Activated CD4-positive, alpha-beta T cell treated with anti-CD3 and anti-CD28 coated beads for 4 hours (primary cell): ENCODE measurements at places on chromosomes 3 and 15.

GRCh38 chr3:41053220-41053619 lies 146.1 kb upstream of the CTNNB1 start:
- DNase-seq = no peak

DNA sequence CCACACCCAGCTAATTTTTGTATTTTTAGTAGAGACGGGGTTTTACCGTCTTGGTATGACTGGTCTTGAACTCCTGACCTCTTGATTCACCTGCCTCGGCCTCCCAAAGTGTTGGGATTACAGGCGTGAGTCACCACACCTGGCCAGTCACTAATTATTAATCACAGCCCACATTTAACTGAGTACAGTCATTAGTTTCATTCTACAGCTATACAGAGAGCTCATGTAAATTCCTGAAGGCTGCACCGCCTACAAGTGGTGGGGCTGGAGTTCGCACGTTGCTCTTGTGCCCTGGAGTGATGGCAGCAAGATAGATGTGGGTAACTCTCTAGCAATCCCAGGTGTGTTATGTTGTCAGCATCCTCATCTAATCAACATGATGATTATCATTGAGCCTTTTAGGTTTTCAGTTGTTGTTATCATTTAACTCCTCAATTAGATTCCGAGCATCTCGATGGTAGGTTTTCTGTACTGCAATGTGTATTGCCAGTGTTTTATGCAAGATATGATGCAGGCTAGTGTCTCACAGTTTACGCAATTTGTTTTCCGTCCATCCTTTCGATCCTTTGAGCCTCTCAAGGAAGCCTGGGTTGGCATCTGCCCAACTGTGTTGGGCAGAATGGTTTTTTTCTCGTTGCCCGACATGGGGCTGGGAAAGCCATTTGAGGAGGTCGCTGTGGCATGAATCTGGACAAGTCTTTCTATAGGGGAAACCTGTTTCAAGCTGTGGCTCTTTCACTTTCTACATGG lies 216.3 kb downstream of the LPP start:
- no peak for DNase-seq

DNA sequence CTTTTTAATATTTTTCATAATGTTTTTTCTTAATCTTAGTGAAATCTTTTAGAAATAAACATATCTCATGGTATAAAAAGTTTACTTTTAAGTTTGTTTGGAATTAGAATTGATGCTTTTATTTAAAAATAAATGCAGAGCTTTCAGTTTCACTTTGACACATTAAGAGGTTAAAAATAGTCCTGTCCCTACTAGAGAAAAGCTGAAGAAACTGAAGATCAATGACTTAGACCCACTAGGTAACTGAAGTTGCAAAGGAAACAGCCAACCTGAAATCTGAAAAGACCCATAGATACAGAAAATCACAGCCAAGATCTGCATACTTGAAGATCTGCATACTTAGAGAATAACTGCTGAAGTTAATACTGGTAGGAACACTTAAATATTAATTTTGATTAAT lies 237.6 kb downstream of the RAP2B start:
- DNase-seq = no peak

- no peak for DNase-seq
Measured at GRCh38 chr3:45979378-45979777, 16.2 kb downstream of the FYCO1 start.

- no peak for DNase-seq
Measured at GRCh38 chr15:41492597-41493204, 973 bp upstream of the ITPKA start.

- no peak for DNase-seq
Measured at GRCh38 chr3:148975248-148975647, 16.1 kb upstream of the GYG1 start.

DNA sequence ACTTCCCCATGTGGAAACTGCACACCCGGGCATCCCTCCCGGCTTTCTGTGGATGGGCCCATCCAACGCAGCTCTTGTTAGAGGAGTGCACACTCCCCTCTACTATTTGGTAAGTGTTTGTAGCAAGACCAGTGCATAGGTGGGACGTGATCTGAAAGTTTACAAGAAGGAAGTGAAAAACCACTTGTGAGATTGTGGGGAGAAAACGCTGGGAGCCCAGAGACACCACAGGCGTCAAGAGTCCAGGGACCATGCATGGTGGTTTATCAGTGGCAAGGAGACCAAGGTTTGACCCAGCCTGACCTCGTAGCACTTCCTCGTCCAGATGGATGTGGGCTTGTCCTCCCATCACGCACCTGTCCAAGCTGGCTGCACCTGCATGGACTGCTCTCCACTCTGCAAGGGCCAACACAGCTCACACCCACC lies 51.6 kb downstream of the ATP10A start:
- no peak for DNase-seq

DNA sequence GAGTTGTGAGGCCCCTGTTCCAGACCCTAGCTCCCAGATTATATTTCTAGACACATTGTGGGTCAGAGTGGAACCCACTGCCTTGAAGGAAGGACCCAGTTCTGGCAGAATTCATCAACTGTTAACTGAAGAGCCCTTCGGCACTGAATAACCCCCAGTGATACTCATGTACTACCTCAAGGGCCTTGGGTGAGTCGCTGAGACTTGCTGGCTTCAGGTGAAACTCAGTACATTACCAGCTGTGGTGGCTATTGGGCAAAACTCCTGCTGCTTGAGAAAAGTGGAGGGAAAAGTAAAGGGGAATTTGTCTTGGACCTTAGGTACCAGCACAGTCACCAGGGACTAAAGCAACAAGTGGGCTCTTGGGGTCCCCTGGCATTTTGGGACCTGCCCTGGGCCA lies 394.9 kb upstream of the EPHA3 start:
- no peak for DNase-seq

GRCh38 chr3:4993276-4994143 lies 14.3 kb downstream of the BHLHE40 start:
- DNase-seq = no peak

GRCh38 chr3:53153980-53154379 lies 7.0 kb upstream of the PRKCD start:
- DNase-seq = no peak

GRCh38 chr15:70322051-70322668 lies 224.4 kb upstream of the TLE3 start:
- DNase-seq = no peak

GRCh38 chr15:41493902-41494189 lies 172 bp downstream of the ITPKA start:
- no peak for DNase-seq

GRCh38 chr15:76988867-76989780 lies 5.8 kb upstream of the PSTPIP1 start:
- no peak for DNase-seq

- DNase-seq = no peak
Measured at GRCh38 chr15:60674704-60675395, 195.9 kb upstream of the ICE2 start.

DNA sequence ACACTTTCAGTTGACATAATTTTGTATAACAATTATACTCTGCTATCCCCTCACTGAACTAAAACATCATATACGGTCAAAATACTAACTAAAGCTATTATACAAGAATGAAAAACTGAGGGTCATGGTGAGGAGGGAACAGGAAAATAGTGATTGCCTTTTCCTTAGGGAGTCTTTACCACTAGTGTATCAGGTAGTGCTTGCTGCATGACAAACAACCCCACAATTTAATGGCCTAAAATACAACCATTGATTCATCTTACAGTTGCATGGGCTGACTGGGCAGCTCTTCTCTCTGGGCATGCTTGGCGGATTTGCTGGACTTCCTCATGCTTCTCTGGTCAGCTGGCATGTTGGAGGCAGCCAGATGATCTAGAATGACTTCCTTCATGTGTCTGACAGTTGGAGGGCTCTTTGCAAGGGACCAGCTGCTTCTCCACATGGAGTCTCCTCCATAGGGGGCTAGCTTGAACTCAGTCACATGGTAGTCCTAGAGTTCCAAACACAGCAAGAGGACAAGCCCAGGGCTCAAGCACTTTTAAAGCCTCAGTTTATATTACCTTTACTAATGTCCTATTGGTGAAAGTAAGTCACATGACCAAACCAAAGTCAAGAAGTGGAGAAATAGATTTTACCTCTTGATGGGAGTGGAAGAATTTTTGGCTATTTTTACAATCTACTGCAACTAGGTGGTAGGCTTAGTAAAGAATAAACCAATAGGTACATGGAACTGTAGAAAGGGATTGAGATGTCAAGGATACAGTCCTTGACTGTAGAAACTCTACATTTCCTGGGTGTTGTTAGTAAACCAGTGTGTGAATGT lies 18.8 kb downstream of the THAP10 start:
- no peak for DNase-seq

- no peak for DNase-seq
Measured at GRCh38 chr15:90154861-90155626, 46.1 kb upstream of the SEMA4B start.

DNA sequence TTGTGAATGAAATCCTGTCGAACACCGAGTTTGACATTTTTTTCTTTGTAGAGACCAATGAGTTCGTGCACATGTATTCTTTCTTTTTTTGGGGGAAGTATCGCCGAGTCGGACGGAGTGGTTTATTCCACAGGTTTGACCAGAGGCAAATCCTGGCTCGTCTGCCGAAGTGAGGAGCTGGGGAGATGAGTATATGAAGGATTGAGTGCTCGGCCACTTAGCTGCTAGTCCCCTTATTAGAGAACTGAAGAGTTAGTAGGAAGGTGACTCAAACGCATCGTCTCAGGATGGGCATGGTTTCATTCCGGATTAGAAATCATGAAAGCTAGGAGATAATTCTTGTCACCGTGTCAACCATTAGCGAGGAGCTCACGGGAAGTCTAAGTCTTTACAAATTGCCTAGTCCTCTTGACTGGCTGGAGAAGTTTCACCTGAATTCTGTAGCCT lies 154.7 kb upstream of the GOLIM4 start:
- no peak for DNase-seq

GRCh38 chr3:38375072-38375471 lies 28.5 kb downstream of the XYLB start:
- DNase-seq = no peak

GRCh38 chr3:56928379-56929068 lies 126.8 kb upstream of the ARHGEF3 start:
- no peak for DNase-seq

- no peak for DNase-seq
Measured at GRCh38 chr3:38000242-38000916, 9.8 kb downstream of the VILL start.

- DNase-seq = no peak
Measured at GRCh38 chr15:87777054-87777561, 479.4 kb downstream of the NTRK3 start.

DNA sequence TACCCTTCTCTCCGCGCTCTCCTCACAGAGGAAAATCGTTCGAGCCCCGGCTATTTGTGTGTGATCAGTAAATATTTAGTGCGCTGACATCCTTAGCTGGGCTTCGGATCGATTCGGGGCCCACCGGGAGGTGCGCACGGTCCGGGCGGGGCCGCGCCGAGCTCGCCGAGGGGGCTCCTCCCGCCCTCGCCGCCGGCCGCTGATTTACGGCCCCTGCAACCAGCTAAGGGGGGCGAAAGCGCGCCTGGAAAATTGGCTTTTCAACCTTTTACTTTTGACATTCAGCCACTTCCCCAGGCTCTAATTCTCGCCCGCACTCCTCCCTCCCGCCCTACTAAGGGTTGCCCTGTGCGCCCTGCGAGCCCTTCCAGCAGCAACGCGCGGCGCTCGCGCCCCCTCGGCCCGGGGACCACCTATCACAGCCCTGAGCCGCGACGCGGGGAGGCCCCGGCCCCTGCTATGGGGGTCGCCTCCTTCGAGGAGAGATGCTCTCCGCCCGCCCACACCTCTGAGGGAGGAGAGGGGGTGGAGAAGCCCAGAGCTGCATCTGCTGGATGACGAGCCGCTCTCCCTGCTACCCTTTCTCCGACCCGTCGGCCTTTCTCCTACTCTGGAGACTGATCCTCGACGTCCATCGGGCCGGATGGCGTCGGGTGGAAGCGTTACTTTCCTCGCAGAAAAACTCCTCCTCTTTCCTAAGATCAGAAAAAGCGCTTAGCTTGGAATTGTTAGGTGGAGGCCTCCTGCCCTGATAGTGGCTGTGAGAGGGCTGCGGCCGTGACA lies 7.8 kb upstream of the NR2F2 start:
- no peak for DNase-seq

DNA sequence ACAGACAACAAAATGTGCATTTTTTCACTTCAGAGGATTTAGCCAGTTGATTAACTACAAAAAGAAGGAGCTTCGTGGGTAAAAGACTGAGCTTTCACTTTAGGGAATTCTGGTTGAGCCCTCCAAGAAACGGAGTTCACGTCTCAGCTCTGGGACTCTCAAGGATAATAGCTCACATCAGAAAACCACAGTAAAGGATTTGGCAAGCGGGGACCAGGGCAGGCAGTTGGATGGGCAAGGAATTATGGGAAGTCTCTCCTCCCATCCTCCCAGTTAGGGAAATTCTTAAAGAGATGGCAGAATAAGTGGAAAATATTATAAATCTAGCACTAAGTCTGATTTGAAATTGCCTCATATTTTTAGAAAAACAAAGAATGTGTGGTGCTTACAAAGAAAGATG lies 188.3 kb upstream of the EOMES start:
- DNase-seq = no peak

DNA sequence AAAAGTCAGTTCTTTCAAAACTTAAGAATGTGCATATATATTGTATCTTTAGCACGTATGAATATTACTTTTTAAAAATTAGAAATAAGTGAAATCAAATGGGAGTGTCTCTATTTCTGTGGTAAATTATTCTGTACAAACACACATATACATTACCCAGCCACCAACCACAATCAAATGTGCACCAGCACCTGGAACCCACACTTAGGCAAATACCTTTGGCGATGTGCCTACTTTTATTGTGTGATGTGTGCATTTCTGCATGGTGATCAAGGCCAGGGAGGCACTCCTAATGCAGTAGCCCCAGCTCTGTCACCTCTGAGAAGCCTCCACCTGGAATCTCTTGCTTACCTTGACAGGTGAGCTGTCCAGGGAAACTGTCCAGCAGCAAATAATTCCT lies 76.9 kb downstream of the PIK3R4 start:
- DNase-seq = no peak

- DNase-seq = no peak
Measured at GRCh38 chr3:195587406-195587805, 3.7 kb upstream of the APOD start.

GRCh38 chr3:55165704-55166405 lies 238.0 kb upstream of the LRTM1 start:
- no peak for DNase-seq

GRCh38 chr3:148551767-148552260 lies 145.9 kb upstream of the AGTR1 start:
- DNase-seq = no peak

DNA sequence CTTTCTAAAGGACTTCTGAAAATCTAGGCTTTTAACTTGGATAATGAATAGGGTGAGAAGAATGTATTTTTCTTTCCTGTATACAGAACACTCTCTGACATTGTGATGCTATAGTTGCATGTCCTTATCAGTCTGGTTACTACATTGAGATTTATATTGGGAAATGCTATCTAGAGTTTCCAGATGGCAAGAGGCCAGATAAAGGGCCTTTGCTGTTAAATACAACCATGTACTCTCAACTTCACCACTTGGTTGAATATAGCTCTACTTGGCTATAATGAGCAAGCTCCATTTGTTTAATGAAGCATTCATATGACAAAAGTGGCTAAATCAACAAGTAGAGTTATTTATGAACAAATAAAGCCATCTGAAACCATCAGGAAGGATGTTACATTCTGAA lies 91.0 kb downstream of the IGSF11 start:
- no peak for DNase-seq
